Aorta (tissue), 5 donors: ENCODE measurements at places on chromosomes 6 and 20.

DNA sequence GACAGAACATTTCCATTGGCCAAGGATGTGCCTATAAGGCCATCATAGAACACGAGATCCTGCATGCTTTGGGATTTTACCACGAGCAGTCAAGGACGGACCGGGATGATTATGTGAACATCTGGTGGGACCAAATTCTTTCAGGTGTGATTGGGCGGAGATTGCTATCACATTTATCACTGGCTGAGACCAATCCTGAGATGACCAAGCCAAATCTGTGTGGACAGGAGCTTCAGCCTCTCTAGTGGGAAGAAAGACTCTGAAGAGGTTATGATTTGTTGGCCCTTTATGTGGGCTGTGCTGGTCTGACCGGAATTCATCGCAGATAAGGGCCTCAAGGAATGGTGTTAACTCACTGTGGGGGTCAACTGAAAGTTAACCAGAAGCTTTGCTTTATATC lies 26.4 kb downstream of the MEP1A start:
- no peaks in the 10 kb centered on the region for H3K36me3 ChIP-seq
- H3K27ac ChIP-seq = no peak overlapping the region
- no peaks in the 10 kb centered on the region for H3K4me1 ChIP-seq
- no peaks in the 10 kb centered on the region for H3K27me3 ChIP-seq

DNA sequence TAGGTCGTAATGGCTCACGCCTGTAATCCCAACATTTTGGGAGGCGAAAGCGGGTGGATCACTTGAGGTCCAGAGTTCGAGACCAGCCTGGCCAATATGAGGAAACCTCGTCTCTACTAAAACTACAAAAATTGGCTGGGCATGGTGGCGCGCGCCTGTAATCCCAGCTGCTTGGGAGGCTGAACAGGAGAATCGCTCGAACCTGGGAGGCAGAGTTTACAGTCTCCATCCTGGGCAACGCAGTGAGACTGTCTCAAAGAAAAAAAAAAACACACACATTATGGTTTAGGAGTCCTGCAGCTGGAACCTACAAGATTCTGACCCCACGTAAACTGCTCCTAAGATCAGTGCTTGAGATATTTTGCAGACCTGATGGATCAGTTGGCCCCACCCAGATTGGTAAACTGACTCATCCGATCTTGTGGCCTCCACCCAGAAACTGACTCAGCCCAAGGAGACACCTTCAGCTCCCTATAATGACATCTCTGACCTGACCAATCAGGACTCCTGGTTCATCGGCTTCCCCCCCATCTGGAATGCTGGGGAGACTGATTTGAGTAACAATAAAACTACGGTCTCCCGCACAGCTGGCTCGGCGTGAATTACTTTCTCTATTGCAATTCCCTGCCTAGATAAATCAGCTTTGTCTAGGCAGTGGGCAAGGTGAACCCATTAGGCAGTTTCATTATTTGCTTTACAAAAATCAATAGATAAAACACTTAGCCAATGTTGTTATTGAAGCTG lies 96.2 kb upstream of the BTN3A2 start:
- H3K4me3 ChIP-seq = no peak overlapping the region
- H3K4me1 ChIP-seq = no peaks in the 10 kb centered on the region
- DNase-seq = no peak
- H3K36me3 ChIP-seq = no peaks in the 10 kb centered on the region
- no peak overlapping the region for H3K27ac ChIP-seq
- H3K27me3 ChIP-seq = no peaks in the 10 kb centered on the region

- no peak for DNase-seq
- H3K36me3 ChIP-seq = no peaks in the 10 kb centered on the region
- H3K27ac ChIP-seq = no peak overlapping the region
- H3K4me1 ChIP-seq = no peaks in the 10 kb centered on the region
- H3K4me3 ChIP-seq = no peak overlapping the region
- no peaks in the 10 kb centered on the region for H3K27me3 ChIP-seq
Measured at GRCh38 chr6:168949981-168950857, 303.4 kb downstream of the THBS2 start.

- H3K27me3 ChIP-seq = no peaks in the 10 kb centered on the region
- no peak overlapping the region for H3K27ac ChIP-seq
- no peak overlapping the region for H3K4me3 ChIP-seq
- DNase-seq = no peak
Measured at GRCh38 chr6:22784601-22785410, 215.4 kb downstream of the HDGFL1 start.

DNA sequence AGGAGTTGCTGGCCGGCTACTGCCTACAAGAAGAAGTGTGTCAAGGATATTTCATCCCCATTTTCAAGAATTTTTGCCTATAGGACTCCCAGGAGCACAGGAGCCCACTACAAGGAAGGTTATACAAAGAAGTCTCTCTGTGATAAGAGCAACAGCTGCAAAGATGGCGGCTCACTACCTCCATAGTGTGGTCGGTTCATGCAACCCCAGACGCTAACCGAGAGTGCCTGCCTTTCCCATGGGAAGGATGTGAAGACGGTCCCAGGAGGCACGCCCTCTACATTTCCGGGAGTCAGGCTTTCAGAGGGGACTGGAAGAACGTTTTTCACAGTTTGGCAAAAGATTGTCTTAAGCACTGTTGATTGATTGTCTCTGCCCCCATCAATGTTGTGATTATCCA lies 816.3 kb downstream of the QKI start:
- no peak for DNase-seq
- no peak overlapping the region for H3K4me3 ChIP-seq
- no peaks in the 10 kb centered on the region for H3K36me3 ChIP-seq
- H3K27ac ChIP-seq = no peak overlapping the region
- H3K4me1 ChIP-seq = no peaks in the 10 kb centered on the region

DNA sequence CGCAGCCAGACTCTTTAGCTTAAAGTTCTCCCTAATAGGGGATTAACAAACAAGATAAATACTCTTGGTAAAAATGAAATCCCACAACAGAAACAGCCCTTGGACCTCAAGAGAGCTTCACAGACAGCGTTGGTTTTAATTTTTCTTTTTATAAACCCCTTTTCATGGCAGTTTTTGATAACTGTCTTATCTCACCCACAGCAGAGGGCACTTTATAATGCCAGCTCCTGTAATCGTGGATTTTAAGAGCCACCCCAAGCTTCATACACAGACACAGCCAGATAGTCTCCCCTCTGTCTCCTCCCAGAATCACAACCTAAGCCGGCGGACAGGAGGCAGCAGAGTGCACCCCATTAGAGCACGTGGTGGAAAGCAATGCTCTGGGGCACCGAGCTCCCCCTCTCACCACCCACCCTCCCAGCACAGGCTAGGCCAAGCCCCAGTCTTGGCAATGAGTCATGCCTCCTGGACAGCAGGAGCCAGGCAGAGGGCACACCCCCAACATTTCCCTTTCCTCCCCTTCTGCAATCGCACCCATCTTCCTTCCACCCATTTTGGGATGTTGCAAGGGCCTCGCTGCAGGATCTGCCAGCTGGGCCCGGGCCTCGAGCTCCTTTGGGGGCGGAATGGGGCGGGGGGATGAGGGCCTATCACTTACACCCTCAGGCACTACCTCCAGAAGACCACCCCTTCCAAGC lies 2.4 kb downstream of the JAG1 start:
- H3K27ac ChIP-seq = peak overlapping the region; percentile 16
- H3K4me3 ChIP-seq = peak overlapping the region; percentile 97
- H3K27me3 ChIP-seq = no peaks in the 10 kb centered on the region
- peaks cover 2% of the 10 kb centered on the region for H3K4me1 ChIP-seq
- DNase-seq = peak; percentile 92
- H3K36me3 ChIP-seq = no peaks in the 10 kb centered on the region

GRCh38 chr20:20002101-20002998 lies 14.8 kb upstream of the NAA20 start:
- no peaks in the 10 kb centered on the region for H3K4me1 ChIP-seq
- DNase-seq = no peak
- H3K36me3 ChIP-seq = peaks cover 3% of the 10 kb centered on the region
- H3K27me3 ChIP-seq = no peaks in the 10 kb centered on the region
- no peak overlapping the region for H3K4me3 ChIP-seq

GRCh38 chr6:166543603-166544295 lies 42.7 kb downstream of the RAMACL start:
- no peaks in the 10 kb centered on the region for H3K4me1 ChIP-seq
- H3K27me3 ChIP-seq = no peaks in the 10 kb centered on the region
- no peak overlapping the region for H3K27ac ChIP-seq

- no peaks in the 10 kb centered on the region for H3K27me3 ChIP-seq
- no peak overlapping the region for H3K27ac ChIP-seq
- H3K36me3 ChIP-seq = no peaks in the 10 kb centered on the region
- H3K4me3 ChIP-seq = no peak overlapping the region
- DNase-seq = no peak
Measured at GRCh38 chr20:8621001-8621400, 447.9 kb upstream of the PLCB4 start.

- H3K4me1 ChIP-seq = no peaks in the 10 kb centered on the region
- no peak overlapping the region for H3K4me3 ChIP-seq
- DNase-seq = no peak
- H3K27me3 ChIP-seq = no peaks in the 10 kb centered on the region
- H3K27ac ChIP-seq = no peak overlapping the region
Measured at GRCh38 chr6:51459958-51460357, 627.5 kb downstream of the PKHD1 start.

- no peak for DNase-seq
- no peaks in the 10 kb centered on the region for H3K36me3 ChIP-seq
- no peaks in the 10 kb centered on the region for H3K4me1 ChIP-seq
- H3K27me3 ChIP-seq = no peaks in the 10 kb centered on the region
- no peak overlapping the region for H3K27ac ChIP-seq
- H3K4me3 ChIP-seq = no peak overlapping the region
Measured at GRCh38 chr20:6051505-6051904, 2.4 kb downstream of the LRRN4 start.

- H3K36me3 ChIP-seq = no peaks in the 10 kb centered on the region
- DNase-seq = no peak
- H3K4me3 ChIP-seq = no peak overlapping the region
- no peak overlapping the region for H3K27ac ChIP-seq
Measured at GRCh38 chr6:77123527-77123926, 339.8 kb downstream of the HTR1B start.

DNA sequence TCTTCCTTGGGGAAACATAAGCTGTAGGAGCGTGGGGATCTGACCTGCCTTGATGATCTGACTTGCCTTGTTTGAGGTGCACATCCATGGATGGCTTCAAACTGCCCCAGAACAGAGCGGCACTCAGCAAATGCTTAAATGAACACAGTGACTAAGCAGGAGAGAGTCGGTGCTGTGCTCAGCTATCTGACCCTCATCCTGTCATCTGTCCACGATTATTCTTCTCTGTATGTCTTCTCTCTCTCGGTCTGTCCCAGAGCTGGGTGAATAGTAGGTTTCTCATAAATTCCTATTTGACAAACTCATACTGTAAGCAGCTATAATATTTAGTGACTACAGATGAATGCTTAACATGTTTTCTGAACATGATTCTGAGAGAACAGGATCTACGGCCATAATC lies 37.3 kb downstream of the TRAM2 start:
- H3K27ac ChIP-seq = peak overlapping the region; percentile 70
- DNase-seq = no peak
- no peaks in the 10 kb centered on the region for H3K36me3 ChIP-seq
- H3K4me1 ChIP-seq = peaks cover 2% of the 10 kb centered on the region
- no peaks in the 10 kb centered on the region for H3K27me3 ChIP-seq

GRCh38 chr6:46704562-46704961 lies 16.9 kb downstream of the TDRD6 start:
- no peaks in the 10 kb centered on the region for H3K36me3 ChIP-seq
- no peaks in the 10 kb centered on the region for H3K4me1 ChIP-seq
- no peak overlapping the region for H3K27ac ChIP-seq
- H3K27me3 ChIP-seq = no peaks in the 10 kb centered on the region

- no peak for DNase-seq
- H3K36me3 ChIP-seq = no peaks in the 10 kb centered on the region
- no peak overlapping the region for H3K27ac ChIP-seq
- H3K27me3 ChIP-seq = no peaks in the 10 kb centered on the region
- no peak overlapping the region for H3K4me3 ChIP-seq
- peaks cover 3% of the 10 kb centered on the region for H3K4me1 ChIP-seq
Measured at GRCh38 chr6:71404145-71404966, 115.7 kb downstream of the OGFRL1 start.

DNA sequence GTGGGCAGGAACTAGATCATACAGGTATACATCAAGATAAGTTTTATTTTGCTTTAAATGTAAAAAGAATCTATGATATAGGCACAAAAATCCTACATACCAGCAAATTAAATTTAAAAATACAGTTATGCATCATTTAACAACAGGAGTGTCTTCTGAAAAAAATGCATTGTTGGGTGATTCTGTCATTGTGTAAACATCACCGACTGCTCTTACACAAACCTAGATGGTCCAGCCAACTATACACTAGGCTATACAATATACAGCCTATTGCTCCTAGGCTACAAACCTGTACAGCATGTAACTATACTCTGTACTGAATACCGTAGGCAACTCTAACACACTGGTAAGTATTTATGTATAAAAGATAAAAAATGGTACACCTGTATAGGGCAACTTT lies 139.4 kb downstream of the RNGTT start:
- no peaks in the 10 kb centered on the region for H3K4me1 ChIP-seq
- no peak overlapping the region for H3K4me3 ChIP-seq
- H3K36me3 ChIP-seq = no peaks in the 10 kb centered on the region
- DNase-seq = no peak

GRCh38 chr6:170243386-170243785 lies 47.5 kb downstream of the DLL1 start:
- H3K36me3 ChIP-seq = no peaks in the 10 kb centered on the region
- DNase-seq = no peak
- H3K27ac ChIP-seq = no peak overlapping the region
- H3K4me1 ChIP-seq = no peaks in the 10 kb centered on the region
- no peak overlapping the region for H3K4me3 ChIP-seq

DNA sequence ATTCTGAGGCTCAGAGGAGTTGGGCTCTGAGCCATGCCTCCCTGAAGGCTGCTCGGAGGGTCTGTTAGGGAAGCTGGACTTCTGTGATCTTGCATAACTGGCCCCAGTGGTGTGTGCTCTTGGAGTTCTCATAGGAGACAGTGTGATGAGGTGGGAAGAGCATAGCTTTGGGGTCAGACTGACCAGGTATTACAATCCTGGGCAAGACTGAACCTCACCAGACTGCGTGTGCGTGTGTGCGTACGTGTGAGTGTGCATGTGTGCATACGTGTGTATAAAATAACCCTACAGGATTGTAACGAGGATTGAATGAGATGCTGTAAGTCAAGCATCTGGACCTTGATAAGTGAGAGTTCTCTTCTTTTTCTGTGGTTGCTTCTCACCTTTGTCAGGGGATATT lies 10.0 kb downstream of the BPIFB2 start:
- no peak for DNase-seq
- H3K4me1 ChIP-seq = no peaks in the 10 kb centered on the region
- no peak overlapping the region for H3K27ac ChIP-seq
- H3K27me3 ChIP-seq = no peaks in the 10 kb centered on the region
